ENCODE measurements at places on chromosomes 2 and 18.

DNA sequence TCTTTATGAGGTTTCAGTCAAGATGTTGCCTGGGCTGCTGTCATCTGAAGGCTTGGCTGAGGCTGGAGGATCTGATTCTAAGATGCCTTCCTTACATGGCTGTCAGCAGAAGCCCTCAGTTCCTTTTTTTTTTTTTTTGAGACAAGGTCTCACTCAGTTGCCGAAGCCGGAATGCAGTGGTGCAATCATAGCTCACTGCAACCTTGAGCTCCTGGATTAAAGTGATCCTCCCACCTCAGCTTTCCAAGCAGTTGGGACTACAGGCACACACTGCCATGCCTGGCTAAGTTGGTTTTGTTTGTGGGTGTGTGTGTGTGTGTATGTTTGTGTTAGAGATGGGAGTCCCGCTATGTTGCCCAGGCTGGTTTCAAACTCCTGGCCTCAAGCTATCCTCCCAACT, 13.1 kb upstream of the SLC35F5 start:
- no peak for DNase-seq

GRCh38 chr18:34623557-34623956, 86.5 kb upstream of the DTNA start:
- DNase-seq = no peak

- no peak for DNase-seq
These were observed 2.4 kb downstream of the MAP4K4 start for GRCh38 chr2:101699755-101700461.

DNA sequence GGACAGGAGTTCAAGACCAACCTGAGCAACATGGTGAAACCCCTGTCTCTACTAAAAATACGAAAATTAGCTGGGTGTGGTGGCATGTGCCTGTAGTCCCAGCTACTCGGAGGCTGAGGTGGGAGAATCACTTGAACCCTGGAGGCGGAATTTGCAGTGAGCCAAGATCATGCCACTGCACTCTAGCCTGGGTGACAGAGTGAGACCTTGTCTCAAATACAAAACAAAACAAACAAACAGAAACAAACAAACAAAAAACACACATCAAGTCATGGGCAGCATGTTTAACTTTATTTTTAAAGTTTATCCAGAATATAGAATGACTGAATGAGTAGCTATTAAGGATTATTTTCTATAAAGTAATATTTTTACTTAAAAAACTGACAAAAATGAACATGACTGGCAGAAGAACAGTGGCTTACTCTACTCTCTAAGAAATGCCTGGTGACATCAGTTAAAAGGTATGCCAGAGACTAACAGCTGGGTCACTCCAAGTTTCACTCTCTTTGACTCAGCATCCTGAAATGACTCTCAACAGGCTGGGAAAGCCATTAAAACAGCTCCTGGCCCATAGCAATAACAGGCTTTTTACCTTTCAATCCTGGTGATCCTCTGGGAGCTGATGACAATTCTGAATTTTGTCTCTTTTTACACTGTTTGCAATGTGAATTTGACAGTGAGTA, 281.6 kb upstream of the STON1 start:
- DNase-seq = peak; percentile 72

GRCh38 chr2:21822505-21822904, 698.7 kb downstream of the TDRD15 start:
- DNase-seq = no peak

DNA sequence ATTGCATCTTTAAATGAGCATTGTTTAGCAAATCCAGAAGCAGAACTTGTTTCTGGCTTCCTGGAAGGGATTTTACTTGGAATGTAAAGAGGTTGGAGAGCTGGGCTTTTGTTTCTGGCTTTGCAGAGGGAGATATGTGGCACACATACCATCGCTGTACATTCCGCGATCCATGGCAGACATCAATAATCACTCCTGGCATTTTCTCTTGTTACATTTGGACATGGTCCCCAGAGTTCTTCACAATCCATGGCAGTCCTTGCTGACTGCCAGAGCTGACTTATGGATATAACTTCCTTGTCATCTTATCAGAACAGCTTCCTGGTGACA, 445.6 kb upstream of the SPRED2 start:
- DNase-seq = no peak

GRCh38 chr18:61489334-61489733, 156.1 kb downstream of the CDH20 start:
- no peak for DNase-seq

- DNase-seq = no peak
These were observed 596.4 kb upstream of the VRK2 start for GRCh38 chr2:57450170-57450569.

DNA sequence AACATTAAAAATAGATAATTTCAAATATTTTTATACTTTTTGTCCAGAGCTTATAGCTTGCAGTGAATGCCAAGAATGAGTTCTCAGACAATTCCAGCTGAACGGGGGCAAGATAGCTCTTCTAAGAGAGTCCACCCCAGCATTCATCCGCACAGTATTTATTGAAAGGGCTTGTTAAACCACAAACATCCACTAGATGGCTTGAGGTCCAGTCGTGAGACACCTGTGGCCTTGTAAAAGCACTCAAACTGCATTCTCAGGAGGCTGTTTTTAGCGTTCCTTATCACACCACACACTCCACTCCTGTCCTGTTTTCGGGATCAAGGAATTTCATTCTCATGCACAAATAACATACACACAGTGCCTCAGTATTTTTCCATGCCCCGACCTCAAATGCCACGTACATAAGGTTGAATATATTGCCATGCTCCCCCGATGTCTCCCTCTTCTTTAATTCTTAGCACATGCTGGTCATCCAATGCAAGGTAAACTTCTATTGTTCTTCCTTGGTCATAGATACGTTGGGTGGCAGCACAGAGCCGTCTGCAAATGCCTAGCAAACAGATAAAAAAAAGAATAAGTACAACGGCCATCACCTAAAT, 47.4 kb downstream of the DNAJC10 start:
- DNase-seq = no peak

DNA sequence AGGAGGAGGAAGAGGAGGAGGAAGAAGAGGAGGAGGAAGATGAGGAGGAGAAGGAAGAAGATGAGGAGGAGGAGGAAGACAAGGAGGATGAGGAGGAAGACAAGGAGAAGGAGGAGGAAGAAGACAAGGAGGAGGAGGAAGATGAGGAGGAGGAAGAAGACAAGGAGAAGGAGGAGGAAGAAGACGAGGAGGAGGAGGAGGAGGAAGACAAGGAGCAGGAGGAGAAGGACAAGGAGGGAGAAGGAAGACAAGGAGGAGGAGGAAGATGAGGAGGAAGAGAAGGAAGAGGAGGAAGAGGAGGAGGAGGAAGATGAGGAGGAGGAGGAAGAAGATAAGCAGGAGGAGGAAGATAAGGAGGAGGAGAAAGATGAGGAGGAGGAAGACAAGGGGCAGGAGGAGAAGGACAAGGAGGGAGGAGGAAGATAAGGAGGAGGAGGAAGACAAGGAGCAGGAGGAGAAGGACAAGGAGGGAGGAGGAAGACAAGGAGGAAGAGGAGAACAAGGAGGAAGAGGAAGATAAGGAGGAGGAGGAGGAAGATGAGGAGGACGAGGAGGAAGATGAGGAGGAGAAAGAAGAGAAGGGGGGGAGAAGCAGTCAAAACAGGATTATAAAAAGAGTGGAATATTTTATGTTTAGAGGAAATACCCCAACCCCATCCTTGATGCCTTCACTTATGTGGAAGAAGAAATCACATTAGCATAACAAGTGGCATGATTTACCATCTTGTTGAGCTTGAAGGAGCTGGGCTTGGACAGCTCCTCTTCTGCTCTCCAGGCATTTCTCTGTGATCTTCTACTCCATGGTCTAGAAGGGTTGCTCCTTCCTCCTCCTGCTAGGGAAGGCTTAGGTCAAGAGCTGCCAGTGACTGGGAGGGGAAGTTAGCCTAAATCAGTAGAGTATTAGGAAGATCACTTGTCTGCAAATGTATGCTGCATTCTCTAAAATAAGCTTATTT, 45.3 kb upstream of the KCTD1 start:
- no peak for DNase-seq

DNA sequence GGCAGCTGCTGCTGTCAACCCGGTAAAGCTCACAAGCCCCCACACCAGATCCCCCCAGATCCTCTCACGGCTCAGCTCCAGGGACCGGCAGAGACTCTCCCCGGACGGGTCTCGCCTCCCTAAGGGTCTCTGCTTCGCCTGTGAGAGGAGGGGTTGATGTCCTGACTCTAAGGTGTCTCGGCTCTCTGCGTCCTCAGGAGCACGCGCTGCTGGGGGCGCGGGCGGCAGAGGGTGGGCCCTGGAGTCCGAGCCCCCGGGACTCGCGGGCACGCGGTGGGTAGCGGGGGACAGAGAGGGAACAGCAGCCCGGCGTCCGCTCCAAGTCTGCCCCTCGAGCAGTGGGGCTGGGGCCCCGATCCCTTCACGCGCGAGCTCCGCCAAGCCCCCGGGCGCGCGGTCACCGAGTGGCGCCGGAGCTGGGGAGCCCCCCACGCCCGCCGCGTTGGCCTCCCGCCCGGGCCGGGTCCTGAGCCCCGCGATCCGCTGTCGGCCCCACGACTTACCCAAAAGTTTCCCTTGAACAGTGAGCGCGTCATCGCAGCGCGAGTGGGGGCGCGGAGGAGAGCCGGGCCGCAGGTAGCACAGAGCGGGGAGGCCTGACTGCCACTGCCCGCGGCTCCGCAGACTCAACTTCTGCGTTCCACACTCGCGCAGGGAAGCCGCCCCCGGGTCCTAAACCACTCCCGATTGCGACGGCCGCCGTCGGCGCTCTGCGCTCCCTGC, at the start of gene PSTPIP2:
PSTPIP2 (minus strand) TSS at position 608 of the 723 bp plus-strand sequence; CDS start at position 536, 72 bp downstream.
- no peak for DNase-seq

GRCh38 chr2:215277944-215278343, 33.9 kb upstream of the ATIC start:
- DNase-seq = no peak

DNA sequence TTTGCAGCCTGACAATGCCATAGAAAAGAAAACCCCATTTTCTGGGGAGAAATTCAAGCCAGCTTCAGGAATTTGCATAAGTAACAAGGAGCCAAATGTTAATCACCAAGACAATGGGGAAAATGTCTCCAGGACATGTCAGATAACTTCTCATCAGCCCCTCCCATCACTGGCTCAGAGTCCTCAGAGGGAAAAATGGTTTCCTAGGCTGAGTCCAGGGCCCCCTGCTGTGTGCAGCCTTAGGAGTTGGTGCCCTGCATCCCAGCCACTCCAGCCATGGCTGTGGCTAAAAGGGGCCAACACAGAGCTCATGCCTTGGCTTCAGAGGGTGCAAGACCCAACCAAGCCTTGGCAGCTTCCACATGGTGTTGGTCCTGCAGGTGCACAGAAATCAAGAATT, 63.7 kb upstream of the FANCL start:
- no peak for DNase-seq

GRCh38 chr2:38957972-38958371, 68.3 kb downstream of the ARHGEF33 start:
- no peak for DNase-seq

DNA sequence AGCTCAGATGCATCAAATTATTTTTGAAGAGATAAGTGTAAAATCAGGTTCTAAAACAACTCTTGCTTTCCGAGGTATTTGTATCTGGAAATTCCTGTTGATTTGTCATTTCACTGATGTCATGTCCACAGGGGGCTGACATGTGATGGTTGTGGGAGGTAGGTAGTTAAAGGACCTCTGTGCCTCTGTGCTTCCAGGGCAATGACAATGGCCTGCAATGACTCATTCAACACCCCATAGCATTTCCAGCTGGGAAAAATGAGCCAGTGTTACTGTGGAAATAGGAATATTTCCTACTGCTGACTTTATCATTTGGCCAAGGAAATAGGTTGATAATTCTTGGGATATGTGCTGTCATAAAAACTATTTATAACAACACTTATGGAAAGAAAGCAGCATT, 86.2 kb upstream of the CCDC195 start:
- no peak for DNase-seq

- no peak for DNase-seq
These were observed 37.2 kb downstream of the PTPRM start for GRCh38 chr18:7604361-7604760.

- DNase-seq = no peak
These were observed 7.7 kb downstream of the PSD4 start for GRCh38 chr2:113181258-113182051.

DNA sequence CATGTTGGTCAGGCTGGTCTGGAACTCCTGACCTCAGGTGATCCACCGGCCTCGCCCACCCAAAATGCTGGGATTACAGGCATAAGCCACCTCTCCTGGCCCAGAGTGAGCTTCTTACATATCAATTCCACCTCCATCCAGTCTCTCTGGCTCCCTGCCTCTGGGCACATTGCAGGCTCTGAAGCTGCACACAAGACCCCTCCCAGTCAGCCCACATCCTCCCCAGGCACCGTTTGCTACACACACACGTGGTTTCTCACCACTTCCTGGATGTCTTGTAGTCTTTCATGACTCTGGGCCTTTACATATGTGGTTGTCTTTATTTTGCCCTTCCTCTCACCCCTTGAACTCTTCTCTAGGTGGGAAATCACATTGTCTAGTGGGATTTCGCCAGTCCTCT, 64.0 kb upstream of the CABLES1 start:
- DNase-seq = no peak

DNA sequence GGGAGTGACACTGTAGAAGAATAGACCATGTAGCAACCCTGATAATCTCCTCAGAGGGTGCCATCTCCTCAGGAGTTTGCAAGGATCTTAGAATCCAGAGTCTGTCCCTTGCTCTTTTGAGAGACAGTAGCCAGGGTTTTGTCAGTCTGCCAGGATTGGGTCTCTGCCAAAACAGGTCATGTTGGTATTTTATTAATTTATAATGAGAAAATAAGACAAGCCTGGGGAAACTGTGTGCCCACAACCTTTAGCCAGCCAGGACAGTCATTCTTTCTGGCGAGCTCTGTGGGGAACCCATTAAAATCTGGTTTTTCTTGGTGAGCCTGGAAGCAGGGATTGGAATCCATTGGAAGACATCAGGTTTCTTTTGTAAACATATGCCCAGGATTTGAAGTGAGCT, 78.6 kb downstream of the PTPRM start:
- no peak for DNase-seq

DNA sequence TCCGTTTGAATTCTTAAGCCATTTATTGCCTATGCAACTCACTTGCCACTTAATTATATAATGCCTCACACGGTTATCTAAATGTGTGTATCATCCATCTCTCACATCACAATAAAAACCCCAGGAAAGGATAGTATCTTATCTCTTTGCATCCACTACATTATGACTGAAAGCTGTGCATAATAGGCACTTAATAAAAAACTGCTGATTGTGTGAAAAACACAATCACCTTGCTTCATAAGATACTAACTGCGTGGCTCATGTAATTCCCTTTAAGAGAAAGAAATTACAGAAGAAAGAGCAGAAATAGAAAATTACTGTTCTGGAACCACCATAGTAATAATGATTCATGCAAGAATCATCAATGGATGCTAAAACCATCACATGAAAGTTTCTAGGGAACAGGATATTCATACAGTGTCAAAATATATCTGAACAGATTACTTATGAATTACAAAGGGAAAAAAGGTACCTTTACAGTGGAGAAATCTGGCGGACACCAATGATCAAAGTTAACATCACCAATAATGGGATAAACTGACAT, 29.3 kb downstream of the CUL3 start:
- DNase-seq = no peak

GRCh38 chr18:63820694-63821093, 45.5 kb downstream of the SERPINB7 start:
- no peak for DNase-seq
